ENCODE measurements at places on chromosomes 16 and 17.

- DNase-seq, result no peak
Observed at GRCh38 chr16:23987443-23987842, 151.7 kb downstream of the PRKCB start.

DNA sequence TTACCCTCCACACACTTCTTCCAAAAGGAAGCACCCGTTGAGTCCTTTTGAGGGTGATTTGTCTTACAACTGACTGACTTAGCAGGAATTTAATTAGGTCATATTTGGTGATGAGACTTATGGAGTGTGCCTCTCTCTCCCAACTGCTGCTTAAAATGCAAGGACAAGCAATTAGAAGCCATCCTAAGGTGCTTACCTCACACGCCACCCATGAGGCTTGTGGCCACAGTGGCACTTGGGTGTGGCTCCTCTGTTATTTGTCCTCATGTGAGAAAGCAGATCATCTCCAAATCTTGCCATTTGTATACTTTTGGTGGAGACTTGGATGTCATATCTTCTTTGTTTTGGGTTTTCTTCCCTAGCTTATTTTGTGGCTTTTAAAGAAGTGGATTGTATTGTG, 61.6 kb downstream of the WNT3 start:
- no peak for DNase-seq

GRCh38 chr17:6269478-6269877, 165.4 kb downstream of the AIPL1 start:
- DNase-seq, result no peak

DNA sequence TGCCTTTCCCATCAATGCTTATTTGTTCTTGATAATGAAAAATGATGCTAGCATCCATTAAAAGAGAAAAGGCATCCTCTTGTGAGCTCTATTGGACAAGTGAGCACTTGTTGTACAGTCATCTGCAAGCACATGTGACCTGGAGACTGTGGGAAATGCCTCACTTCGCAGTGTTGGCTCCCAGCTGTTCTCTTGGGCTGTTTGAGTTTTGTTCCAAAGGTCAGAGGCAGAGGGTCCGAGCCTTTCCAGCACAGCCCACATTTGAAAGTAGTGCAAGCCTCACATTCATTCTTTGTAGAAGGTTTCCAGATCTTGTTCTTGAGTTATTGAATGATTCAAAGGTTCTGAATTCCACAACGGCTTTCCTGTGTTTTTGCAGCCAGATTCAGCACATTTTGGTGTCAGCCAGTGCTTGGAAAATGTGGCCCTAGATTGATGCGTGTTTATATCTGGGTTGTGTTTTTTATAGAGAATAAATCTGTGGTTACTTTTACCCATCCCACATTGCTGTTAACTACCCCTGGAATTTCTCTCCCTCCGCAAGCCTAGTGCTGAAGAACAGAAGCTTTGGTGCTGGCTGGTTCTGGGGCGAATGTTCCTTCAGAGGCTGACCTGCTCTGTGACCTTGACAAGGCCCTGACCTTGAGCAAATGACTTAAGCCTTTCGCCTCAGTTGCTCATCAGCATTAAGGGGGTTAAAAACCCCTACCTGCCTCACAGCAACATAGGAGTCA, 49.8 kb downstream of the CDH1 start:
- DNase-seq, result no peak

DNA sequence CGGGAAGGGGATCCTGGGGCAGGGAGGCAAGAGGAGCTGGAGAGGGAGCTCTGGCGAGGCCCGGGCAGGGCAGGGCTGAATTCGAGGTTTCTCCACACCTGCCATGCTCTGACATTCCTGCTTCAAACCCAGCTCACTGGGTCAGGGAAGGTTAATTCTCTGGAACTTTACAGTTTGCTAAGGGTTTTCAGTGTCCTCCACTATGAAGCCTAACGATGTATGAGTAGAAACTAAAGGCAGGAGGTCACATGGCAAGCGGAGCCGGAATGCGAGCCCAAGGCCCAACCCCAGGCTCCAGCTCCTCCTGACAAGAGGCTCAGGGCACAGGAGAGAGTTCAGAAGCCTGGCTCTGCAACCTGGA, 29.2 kb downstream of the DCAKD start:
- DNase-seq, result no peak

DNA sequence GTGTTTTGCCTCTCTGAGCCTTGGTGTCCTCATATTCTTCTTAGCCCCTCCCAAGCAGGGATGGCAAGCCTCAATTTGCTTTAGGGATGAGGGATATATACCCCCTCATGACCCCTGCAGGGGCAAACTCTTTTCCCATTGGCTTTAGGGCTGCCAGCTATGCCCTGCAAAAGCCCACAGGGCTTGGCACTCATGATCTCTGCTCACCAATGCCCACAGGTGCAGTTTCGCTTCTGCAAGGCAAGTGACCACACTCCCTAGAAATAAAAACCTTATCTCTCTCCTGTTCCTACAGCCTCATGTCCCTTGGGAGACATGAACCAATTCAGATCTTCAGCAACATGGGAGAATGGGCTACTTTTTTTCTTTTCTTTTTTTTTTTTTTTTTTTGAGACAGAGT, 8.8 kb downstream of the BEAN1 start:
- DNase-seq, result no peak

DNA sequence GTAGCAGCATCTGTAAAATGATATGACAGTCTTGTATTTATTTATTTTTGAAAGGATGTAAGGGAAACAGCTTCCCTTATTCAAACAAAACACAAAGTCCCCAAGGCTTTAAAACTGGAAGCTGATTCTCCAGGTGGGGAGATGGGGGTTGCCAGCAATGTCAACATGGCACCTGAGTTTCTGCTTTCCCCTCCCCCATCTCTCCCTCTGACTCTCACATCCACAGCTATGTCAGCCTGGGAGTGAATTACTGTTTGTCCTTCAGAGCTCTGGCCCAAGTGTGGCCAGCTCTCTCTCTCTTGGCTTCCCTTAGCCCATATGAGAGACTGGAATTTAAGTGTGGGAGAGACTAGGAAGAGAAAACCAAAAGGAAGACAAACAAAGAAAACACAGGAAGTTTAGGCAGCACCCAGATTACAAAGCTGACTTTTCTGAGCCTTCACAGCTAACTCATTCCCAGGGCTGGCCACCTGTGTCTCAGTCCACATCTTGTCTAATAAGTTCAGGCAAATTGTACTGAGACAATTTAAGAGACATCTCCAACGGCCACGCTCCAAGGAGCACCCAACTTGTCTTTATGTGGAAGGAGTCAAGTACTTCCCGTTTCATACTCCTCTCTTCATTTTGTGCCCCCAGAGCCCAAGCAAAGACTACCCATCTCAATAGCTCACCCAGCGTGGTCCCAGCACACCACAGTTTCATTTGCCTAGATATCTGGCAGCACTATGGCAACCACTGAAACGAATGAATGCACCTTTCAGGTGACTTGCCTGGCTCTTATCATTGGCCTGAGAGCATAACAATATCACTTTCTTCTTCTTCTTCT, 69.2 kb downstream of the SOX9 start:
- DNase-seq, result no peak

DNA sequence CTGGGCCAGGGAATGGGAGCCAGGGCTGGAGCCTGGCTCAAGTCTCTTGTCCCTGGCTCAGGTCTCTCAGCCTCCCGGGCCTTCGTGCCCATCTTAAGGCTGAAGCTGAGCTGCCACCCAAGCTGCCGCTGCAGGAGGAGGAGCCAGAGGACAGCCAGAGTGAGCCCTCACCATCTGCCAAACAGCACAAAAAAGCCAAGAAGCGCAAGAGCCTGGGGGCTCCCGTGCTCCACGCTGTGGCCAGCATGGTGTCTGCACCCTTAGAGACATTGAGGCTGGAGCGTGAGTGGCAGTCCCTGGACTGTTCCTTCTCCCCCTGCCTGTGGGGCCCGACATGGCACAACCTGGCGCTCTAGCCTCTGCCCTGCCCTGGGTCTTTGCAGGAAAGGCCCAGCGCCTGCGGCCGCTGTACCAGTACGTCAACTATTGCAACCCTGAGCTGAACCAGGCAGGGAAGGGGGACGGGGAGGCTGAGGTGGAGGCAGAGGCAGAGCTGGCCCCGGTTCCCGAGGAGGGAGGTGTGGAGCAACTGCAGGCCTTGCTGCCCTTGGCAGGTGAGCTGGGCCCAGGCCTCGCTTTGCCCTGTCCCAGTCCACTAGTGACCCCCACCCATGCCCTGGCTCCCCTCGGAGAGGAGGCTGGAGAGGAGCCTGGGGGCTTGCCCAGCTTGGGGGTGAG, 1.3 kb downstream of the C16orf86 start:
- peak; percentile 52 for DNase-seq

DNA sequence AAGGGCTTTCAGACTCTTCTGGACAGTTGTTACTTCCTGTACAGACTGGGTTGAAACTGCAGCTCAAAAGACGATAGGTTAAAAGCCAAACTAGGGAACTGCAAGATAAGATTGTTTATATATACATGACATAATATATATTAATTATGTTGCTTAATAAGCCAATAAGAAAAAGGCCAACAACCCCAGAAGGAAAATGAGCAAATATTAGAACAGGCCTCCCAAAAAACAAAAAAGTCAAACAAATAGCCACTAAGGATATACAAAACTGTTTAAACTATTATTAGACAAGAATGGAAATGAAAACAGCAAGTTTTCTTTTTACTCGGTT, 495 bp upstream of the CMTR2 start:
- no peak for DNase-seq

DNA sequence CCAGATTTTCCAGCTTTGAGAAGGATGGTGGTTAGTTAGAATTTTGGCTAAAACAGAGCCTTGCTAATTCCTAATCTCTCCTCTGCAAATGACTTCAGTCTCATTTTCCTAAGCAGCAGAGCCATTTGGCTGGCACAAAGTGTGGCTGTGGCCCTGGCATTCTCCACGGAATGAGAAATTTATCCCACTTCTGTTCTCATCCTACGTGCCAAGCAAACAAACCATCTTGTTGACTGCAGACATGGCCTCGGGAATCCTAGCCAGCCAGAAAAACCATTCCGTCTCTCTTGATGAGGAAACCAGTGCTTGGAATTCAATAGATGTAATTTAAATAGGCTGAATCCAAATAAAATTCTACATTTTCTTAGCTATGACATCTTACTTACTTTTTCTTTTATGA, 34.1 kb upstream of the ELAC2 start:
- no peak for DNase-seq

DNA sequence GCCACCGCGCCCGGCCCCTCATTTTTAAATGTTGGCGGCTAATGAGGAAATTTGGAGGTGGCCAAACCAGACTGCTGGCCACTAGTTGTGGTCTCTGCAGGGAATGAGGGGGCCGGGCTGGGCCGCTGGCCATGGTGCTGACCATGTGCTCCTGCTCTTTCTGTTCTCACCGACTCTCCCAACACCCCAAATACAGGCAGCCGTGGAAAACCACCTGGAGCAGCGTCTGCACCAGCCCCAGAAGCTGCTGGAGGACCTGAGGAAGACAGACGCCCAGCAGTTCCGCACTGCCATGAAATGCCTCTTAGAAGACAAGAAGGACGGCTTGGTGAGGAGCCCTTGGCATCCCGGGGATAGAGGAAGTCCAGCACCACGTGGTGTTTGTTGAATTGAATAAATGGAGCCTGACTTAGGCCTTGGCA, 21.3 kb downstream of the OTOA start:
- DNase-seq, result no peak

DNA sequence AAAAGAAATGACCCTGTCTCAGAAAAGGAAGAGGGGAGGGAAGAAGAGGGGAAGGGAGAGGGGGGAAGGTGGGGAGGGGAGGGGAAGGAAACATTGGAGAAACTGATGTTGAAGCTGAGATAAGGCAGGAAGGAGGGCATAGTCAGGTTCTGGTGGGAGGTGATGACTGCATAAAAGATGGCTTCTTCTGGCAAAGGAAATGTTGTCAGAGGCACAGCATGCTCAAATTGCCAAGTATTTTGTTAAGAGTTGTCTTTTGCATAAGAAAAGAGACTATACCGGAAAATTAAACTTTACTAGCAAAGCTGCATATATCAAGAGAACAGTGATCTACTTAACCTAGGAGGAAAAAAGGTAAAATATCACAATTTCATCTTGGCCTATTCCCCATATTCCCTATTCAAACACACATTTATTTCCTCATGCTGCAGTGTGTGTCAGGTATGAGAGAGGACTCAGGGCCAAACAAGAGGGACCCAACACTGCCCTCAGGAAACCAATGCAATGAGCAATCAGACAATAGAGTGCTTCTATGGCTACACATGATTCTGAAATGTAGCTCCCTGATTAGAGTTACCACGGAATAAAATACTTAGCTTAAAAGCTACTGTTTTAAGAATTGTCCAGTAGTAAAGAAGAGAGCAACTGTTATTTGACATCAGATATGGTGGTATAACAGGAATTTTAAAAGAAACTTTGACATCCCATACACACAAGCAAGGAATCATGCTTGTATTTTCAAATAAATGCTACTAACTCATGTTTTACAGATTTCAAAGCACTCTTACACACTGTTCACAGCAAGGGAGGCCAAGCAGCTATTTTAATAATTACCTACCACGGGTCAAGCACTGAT, 80.9 kb downstream of the PARN start:
- DNase-seq, result no peak

DNA sequence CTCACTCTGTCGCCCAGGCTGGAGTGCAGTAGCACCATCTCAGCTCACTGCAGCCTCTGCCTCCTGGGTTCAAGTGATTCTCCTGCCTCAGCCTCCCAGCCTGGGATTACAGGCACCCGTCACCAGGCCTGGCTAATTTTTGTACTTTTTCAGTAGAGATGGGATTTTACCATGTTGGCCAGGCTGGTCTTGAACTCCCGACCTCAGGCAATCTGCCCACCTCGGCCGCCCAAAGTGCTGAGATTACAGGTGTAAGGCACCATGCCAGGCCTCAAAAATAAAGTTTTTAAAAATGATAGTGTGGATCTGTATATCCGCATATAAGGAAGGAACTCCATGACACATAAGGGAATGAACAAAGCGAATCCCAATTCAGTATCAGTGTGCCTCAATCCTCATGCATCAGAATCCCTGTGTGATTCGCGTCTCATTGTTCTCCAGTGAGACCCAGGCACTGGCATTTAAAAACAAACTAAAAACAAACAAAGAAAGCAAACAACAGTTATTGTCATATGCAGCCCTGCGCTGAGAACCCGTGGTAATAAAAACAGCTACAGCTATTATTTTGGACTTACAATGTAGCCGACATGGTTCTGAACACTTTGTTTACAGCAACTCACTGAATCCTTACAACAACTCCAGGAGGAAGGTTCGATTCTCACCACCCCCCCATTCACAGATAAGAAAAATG, 54.1 kb upstream of the CREBBP start:
- no peak for DNase-seq

- no peak for DNase-seq
Observed at GRCh38 chr17:16977932-16978331, 6.0 kb upstream of the TNFRSF13B start.

GRCh38 chr17:40647624-40648383, at the start of gene SMARCE1:
SMARCE1 (minus strand) TSS chr17:40647818; CDS start chr17:40645802, 2,016 bp downstream.
- DNase-seq, result peak; percentile 40

- no peak for DNase-seq
Observed at GRCh38 chr17:77963441-77963840, 4.9 kb downstream of the TNRC6C start.

GRCh38 chr17:65978871-65979270, 213.1 kb downstream of the CEP112 start:
- DNase-seq, result no peak

- no peak for DNase-seq
Observed at GRCh38 chr16:66131895-66132294, 234.6 kb upstream of the CDH5 start.

GRCh38 chr16:4487955-4488498, 11.8 kb downstream of the HMOX2 start:
- DNase-seq, result no peak

- no peak for DNase-seq
Observed at GRCh38 chr16:27425961-27426360, 24.0 kb downstream of the IL21R start.

- DNase-seq, result no peak
Observed at GRCh38 chr16:72210555-72210954, 38.6 kb upstream of the PMFBP1 start.

- DNase-seq, result no peak
Observed at GRCh38 chr17:75152922-75153779, 1.2 kb downstream of the JPT1 start.

GRCh38 chr16:50651835-50652438, 29.2 kb downstream of the SNX20 start:
- no peak for DNase-seq

Measured in stimulated activated CD4-positive, alpha-beta T cell treated with anti-CD3 and anti-CD28 coated beads, Interleukin-1b, Interleukin-23, amount 100 ng/mL, for 1 hour (primary cell).